Stimulated activated CD4-positive, alpha-beta T cell treated with anti-CD3 and anti-CD28 coated beads, Interleukin-1b, Interleukin-23, amount 100 ng/mL, for 1 hour (primary cell): ENCODE measurements at places on chromosomes 16 and 17.

- no peak for DNase-seq
These were observed 147.9 kb downstream of the MAF start for GRCh38 chr16:79452671-79453070.

GRCh38 chr16:88642881-88643643, 4.7 kb downstream of the IL17C start:
- DNase-seq = no peak

DNA sequence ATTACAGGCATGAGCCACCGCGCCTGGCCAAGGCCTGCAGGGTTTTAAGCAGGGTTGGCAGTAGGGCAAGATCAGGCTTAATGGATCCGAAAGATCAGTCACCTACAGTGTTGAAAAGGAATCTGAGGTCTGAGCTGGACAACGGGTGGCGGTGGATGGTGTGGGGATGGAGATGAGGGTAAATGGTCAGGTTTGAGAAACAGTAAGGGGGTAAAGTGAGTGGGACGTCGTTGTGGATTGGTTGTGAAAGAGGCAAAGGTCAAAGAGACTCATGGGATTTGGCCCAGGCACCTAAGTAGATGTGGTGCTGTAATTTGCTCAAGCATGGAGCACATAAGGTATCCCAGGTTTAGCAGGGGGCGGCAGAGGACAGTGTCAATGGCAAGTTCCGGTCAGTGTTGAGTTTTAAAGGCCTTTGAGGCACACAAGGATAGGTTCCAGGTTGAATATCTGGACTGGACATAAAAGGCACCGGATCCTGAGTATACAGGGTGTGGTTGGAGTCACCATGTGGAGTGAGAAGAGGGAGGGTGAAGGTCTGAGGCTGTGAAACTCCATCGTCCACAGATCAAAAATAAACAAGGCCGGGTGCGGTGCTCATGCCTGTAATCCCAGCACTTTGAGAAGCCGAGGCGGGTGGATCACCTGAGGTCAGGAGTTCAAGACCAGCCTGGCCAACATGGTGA, 1.1 kb upstream of the SLC16A5 start:
- no peak for DNase-seq

GRCh38 chr16:57203451-57203850, 17.3 kb downstream of the RSPRY1 start:
- no peak for DNase-seq

DNA sequence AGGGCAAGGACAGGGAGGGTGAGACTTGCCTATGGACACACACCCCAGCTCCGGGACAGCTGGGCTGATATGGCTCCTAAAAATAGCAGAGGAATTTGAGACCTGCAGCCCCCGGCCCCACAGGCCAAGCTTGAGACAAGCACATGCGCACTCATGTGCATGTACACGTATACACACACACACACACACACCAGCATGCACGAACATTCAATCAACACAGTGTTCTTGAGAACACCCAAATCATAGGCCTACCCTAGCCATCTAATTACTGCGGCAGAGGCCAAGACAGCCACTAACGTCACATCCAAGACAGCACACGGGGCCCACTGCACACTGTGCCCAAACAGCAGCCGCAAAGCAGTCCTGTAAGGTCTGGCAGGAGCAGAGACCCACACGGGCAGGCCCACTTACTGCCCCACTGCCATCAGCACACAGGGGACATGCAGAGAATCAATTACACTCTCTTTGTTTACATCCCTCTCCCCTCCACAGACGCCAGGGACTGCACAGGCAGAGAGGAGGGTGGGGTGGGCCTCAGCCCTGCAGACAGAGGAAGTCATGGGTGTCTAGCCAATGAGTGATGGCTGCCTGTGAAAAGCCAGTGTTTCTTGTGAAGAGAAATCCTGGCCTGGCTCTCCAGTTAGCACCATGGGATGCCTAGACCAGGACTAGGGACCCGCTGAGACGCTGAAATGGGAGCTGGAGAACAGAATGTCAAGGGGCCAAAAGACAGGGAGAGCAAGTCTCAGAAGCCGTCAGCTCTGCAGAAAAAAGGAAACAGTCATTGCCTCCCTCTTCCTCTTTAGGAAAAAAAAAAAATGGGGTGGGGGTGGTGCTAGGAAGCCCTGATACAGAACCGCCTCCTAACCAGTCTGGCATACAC, 39.3 kb downstream of the MYO18A start:
- DNase-seq = no peak

GRCh38 chr16:46763147-46763546, 15.0 kb upstream of the MYLK3 start:
- DNase-seq = no peak

DNA sequence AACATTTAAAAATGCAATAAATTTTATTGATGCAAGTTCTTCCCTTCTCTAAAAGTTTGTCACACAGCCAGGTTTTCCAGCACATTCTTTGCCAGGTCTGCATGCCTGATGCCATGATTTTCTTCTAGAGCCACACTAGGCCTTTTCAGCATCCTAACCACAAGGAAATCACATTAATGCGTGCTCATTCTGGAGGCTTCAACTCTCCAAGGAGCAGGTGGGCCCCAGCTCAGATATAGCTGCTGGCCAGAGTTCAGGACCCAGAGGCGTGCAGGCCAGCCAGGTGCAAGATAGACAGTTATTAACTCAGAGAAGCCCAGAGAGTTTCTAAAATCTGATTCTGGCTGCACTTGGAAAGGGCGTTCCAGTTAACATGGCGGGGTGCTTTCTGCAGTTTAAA, 124.5 kb upstream of the MAF start:
- no peak for DNase-seq

- no peak for DNase-seq
These were observed 2.3 kb downstream of the SLFN5 start for GRCh38 chr17:35245196-35245486.

DNA sequence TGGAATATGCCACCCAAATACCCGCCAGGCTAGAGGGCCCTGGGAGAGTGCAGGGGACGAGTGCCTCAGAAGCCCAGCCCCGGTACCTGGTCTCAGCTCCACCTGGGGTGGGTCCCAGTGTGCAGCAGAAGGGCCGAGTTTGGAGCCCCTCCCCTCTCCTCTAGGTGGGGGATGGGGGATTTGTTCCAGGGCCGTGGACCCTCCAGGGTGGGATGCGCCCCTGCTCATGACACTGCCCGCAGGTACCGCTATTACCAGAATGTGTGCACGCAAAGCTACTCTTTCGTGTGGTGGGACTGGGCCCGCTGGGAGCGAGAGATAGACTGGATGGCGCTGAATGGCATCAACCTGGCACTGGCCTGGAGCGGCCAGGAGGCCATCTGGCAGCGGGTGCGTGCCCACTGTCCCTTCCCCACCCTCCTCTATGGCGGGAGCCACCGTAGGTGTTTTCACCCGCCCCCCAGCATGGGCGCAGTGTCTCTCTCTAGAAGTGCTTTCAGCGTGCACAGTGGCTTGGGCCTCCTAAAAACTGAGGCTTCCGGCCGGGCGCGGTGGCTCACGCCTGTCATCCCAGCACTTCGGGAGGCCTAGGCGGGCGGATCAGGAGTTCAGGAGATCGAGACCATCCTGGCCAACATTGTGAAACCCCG, 1.2 kb downstream of the NAGLU start:
- no peak for DNase-seq

DNA sequence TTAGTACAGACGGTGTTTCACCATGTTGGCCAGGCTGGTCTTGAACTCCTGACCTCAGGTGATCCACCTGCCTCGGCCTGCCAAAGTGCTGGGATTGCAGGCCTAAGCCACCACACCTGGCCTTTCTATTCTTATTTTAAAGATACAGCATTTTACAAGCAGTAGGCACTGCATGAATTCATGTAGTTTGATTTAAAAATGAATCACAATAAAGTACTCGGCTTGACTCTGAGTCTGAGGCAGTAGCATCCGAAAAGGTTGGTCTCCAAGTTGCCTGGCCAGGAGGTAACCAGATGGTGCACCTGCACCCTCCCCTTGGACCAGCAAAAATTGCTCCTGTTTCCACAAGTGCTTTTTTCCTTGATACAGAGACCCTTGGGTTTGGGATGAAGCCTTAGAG, 35.6 kb downstream of the MAP2K6 start:
- DNase-seq = no peak
